ENCODE measurements at places on chromosomes 2 and 18. TPM values are rescaled to one million over a fixed set of nuclear protein-coding genes. Genes with fewer than 3 reads are reported as not detected.

Gene TBR1
- not detected for total RNA-seq

Gene HOXD4
- total RNA-seq, result not detected

Gene ALPI
- total RNA-seq, result not detected

Gene ACSL3
- total RNA-seq, result 24.6 TPM

DNA sequence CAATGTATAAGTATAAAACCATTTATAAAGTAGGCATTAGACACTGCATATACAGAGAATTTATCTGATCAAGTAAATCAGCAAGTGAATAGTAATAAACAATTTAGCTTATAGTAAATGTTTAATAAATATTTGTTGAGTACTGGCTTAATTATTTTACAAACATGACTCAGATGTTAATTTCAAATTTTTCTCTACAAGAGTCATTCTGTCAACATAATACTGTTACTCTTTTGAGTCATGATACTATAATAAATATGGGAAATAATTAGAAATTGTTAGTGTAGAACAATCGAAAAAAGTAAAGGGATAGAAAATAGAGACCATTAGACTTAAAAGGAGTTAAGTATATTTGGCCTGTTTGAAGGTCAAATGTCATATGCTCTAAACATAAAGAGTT is 133.6 kb upstream of the MC4R start:
- no peak for DNase-seq

DNA sequence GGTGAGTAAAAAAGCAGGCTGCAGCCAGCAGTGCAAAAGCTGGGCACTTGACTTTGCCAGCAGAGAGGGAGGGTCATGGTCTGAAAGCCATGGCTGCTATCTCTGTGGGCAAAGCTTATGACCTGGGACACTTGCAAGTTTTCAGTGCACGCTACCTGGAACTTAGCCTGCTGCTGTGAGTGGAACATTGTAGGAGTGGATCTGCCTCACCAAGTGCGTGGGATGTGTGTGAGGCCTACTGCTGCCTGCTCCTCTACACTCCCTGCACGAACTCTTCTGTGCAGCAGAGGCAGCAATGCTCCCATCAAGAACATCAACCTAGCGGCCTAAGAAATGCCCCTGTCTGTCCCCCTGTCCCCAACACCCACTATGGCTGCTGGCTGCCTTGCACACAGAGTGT is 344.1 kb upstream of the REG3G start:
- DNase-seq, result no peak

DNA sequence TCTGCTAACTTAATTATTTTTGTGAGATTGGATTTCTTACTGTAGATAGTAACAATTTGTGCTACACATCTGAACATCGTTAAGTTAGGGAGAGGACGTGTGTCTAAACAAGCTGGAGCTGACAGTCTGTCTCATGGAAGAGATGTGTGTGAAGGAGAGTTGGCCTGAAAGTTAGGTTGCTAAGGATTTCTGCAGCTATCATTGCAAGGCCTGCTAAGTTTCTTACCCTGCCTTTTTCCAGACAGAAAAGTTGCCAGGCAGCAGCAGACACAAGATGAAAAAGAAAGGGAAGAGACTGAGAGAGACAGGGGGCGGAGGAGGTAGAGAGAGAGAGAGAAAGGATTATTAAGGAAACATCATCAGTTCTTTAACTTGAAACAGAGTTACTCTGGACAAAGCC is 4.1 kb upstream of the LRP1B start:
- no peak for DNase-seq

GRCh38 chr2:203714112-203714511 is 7.7 kb downstream of the CD28 start:
- DNase-seq, result no peak

Gene HOXD3
- not detected for total RNA-seq

GRCh38 chr2:108385411-108386071 is 7.8 kb downstream of the SULT1C4 start:
- DNase-seq, result no peak

- DNase-seq, result no peak
These were observed 935.2 kb upstream of the FAM98A start for GRCh38 chr2:34534341-34534740.

GRCh38 chr2:138503087-138503442 is 1.5 kb downstream of the SPOPL start:
- DNase-seq, result no peak

Gene GALNT1
- total RNA-seq, result 37.2 TPM

- no peak for DNase-seq
These were observed 292.5 kb downstream of the NUP35 start for GRCh38 chr2:183416753-183417152.

DNA sequence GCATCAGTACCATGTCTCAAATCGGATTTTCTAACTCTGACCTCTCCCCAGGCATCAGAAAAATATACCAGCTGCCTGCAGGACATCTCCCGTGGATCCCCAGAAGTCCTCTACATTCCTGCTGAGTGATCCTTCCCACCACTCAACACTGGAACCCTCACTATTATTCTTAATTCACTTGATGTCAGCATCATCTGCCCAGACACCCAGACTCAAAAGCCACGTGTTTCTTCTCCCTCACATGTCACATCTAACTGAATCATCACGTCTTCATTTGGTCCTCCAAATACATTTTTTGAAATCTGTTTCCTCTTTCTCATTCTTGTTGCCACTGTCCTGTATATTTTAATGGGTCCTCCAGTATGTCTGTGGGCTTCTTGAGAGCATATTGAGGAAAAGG is 218.6 kb downstream of the HRH4 start:
- no peak for DNase-seq

DNA sequence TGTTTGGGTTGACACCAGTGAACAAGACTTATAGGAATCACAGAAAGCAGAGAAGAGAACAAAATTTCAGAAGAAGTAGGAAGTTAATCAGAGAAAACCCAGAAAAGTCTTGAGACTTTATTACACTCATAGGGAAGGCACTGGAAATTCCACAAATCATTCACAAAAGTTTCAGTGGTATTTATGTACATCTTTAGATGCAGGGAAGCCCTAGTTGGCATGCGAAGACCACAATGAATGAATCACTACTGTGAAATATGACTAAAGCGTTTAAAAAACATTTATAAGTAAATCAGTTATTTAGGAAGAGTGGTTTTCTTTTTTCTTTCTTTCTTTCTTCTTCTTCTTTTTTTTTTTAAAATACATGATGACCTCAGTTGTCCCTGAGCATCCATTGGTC is 105.1 kb downstream of the NUP35 start:
- DNase-seq, result no peak

Gene CGREF1
- 3.0 TPM for total RNA-seq

Gene SP9
- not detected for total RNA-seq

DNA sequence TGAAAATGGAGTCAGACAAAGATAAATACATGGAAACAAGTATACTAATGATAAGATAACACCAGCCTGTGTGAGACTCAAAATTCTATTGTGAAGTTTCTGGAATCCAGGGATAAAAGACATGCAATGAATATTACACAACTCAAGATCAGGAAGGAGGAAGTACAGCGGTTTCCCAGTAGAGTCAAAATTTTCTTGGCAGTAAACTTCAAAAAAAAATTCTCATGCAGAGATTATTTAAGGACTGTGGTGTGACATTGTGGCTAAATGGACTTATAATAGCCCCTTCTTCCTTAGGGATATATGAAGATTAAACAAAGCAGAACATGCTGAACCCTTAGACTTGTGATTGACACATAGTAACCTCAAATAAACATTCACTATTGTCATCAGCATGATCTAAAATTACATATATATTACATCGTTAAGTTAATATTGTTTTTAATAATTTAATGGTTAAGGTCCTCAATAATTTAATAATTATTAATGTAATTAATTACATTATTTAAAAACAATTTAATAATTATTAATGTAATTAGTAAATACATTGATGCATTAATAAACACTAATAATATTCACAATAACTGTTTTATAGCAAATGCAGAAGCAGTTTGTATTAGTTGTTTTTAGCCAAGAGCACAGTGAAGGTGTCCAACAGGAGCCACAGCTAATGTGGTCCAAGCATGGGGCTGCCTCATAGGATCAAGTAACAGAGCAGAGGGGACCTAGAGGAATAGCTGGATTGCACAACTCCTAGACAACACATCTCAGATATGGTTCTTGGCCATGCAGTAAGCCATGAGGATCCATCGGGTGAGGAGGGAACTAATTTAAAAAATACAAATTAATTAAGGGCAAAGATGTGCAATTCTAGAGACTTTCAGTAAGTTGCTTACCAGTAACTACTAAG is 77.3 kb downstream of the POLE4 start:
- no peak for DNase-seq

Gene FBXO48
- 0.78 TPM for total RNA-seq

GRCh38 chr2:142966284-142966683 is 88.8 kb downstream of the KYNU start:
- no peak for DNase-seq

DNA sequence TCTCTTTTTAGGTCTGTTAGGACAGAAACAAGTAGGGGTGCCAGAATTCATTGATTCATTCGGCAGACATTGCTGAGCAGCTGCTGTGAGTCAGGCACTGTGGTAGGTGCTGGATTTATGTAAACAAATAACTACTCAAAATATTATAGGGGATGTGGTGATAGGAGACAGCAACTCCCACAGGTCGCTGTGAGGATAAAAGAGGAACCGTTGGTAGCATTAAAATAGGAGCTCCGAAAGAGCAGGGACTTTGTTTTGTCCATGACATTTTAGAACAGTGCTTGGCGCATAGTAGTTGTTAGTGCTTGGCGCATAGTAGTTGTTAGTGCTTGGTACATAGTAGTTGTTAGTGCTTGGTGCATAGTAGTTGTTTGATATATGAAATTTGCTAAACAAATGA is 29.2 kb downstream of the ATP6V1C2 start:
- DNase-seq, result no peak

DNA sequence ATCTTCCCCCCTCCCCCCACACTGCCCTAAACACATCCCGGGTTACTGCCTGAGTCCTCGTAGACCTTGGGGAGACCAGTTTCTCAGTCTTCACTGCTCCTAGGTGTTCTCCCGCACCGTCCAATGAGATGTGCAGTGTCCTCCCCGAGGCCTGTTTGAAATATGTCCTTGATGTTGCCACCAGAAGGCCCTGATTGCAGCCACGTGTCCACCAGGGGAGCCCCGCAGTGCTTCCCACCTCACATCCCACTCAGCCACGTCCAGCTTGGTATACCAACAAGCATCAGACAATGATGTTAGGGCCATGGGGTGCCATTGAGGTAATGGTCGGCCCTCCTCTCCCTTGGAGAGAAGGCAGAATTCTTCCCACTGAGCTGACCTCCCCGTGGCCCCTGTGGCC is 38.7 kb downstream of the TCF7L1 start:
- no peak for DNase-seq

DNA sequence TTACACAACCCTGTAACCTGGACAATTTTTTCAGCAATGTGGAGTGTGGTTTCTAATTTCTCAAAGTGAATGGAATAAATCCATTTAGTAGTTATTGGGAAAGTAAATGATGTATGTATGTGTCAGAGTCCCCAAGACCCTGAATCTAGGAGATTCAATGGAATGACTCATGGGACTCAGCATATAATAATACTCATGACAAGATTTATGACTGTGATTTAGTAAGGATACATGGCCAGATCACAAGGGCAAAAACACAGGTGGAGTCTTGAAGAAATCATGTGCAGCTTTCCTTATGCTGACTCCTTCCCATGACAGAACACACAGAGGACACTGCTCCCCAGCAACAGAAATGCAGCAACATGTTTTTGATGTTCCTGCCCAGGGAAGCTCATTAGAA is 1877.7 kb upstream of the LRRTM1 start:
- DNase-seq, result no peak

Gene SGPP2
- 4.9 TPM for total RNA-seq

- no peak for DNase-seq
These were observed 73.6 kb downstream of the BOD1L2 start for GRCh38 chr18:57220480-57220879.

DNA sequence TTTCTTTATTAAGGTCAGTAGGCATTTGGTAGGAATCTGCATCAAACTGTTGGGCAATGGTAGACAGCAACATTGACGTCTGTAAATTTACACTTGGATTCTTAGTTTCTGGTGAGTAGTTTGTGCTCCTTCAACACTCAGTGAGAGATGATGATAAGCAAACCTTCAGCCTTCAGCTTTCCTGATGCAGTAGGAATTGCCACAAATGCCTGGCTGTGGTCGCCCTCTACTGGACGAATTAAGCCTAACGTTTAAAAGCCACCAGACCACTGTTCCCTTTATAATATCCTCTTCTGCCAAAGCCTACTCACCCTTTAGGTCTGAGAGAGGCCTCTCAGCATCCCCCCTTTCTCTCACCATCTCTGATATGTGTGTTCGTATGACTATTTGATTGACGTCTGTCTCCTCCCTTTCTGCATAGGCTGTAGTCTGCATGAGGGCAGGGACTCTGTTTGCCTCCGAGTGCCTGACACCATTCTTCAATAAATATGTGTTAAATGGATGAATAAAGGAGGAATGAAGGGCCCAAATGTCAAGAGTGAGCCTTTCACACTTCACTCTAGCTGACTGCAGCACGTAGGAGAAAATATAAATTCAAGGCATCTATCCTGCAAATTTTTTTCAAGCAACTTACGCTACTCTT is 47.0 kb upstream of the PLEKHM3 start:
- DNase-seq, result peak; percentile 77

Measured in body of pancreas (tissue), 4 donors.